ENCODE measurements at places on chromosomes 4 and X.

DNA sequence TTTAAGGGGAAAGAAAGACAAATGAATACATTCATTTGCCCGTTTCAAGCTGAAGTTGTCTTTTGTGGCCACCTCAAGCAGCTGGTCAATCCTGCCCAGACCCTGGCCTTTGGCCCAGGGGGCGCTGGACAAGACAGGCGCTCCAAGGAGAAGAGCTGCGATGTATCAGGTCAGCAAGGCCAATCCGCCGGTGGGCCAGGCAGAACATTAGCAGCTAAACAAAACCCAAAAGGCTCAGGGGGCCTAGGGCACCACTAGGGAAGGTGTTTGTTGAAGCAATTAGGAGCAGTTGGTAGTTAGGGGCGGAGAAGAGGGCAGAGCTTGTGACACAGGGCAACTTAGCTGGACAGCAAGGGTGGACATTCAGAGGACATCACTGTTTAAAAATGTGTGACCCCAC is 60.8 kb upstream of the TMEM33 start:
- no peak for DNase-seq

DNA sequence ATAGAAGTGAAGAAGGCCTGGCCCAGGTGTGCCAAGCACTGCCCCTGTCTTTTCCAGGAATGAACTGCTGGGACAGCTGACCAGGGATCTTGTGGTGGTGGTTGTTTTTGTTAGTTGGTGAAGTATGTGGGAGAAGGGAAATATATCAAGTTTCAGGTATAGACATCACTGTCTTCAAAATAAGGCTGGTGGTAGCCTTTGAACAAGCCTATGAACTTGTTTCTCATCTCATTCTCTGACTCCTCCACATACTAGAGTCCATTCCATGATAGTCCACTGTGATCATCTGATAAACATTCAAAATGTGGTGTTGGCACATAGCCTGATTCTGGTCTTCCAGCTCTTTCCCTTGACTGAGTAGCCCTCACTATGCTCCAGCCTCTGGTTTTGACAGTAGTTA is 303.7 kb downstream of the CAMK2D start:
- DNase-seq: no peak

- DNase-seq: no peak
These were observed 117.8 kb downstream of the AFF1 start for GRCh38 chr4:87052615-87053014.

DNA sequence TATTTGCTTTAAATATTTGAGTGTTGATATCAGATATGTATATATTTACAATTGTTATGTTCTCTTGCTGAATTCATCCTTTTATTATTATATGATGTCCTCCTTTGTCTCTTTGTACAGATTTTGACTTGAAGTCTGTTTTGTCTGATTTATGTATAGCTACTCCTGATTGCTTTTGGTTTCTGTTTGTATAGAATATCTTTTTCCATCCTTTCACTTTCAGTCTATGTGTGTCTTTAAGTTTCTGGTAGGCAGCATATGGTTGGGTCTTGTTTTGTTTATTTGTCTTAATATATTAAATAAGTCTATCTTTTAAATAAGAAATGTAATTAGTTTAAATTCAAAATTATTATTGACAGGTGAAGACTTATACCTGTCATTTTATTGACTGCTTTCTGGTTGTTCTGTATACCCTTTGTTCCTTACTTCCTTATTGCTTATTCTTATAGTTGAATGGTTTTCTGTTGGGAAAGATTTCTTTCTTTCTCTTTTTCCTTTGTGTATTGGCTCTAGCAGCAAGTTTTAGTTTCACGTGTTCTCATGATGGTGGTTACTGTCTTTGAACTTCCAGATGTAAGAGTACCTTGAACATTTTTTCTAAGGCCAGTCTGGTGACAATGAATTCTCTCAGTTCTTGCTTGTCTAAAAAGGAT is 31.1 kb downstream of the RAB28 start:
- DNase-seq: no peak

GRCh38 chrX:69232945-69233344 is 67.7 kb upstream of the PJA1 start:
- no peak for DNase-seq

- DNase-seq: no peak
These were observed 60.7 kb downstream of the FAM53A start for GRCh38 chr4:1623400-1623799.

DNA sequence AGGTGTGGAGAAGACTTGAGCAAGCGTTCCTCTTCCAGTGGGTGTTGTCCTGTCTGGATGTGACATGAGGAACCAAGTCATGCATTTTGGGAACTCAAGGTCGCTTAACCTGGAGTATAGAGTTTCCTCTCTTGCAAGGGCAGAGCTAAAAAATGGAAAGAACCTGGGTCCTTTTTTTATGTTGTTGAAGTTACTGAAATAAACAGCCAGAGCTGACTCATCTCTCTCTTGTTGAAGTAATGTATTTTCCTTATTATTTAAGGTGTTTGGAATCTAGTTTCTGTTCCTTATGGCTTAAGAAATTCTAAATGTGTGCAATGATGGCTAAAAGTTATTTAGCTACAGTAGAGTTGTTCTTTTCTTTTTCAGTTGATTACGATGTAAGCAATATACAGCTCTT is 314.5 kb downstream of the CAMK2D start:
- no peak for DNase-seq

- no peak for DNase-seq
These were observed 151.1 kb upstream of the FTHL17 start for GRCh38 chrX:31222946-31223345.

DNA sequence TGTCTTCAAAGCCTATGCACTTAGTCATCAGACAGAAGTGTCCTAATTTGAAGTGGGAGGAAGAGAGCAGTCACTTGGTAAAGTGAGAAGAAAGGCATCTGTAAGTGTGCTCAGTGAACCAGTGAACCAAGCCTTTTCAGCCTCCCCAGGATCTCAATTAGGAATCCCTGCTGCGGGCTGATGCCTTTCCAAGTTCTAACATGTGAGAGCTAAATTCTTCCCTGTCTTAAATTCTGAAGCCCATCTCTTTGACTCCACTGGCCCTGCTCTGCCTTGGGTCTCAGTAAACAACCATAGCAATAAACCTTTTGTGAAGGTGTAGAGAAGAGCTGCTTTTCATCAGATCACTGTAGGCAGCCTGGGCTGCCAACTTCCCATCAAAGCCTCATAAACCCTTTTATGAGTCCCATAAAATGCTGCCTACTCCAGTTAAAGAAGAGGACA is 701.2 kb upstream of the LCORL start:
- DNase-seq: no peak

GRCh38 chr4:53916431-53916889 is 147.9 kb downstream of the CHIC2 start:
- DNase-seq: no peak

GRCh38 chr4:5908876-5909427 is 16.1 kb upstream of the CRMP1 start:
- no peak for DNase-seq

DNA sequence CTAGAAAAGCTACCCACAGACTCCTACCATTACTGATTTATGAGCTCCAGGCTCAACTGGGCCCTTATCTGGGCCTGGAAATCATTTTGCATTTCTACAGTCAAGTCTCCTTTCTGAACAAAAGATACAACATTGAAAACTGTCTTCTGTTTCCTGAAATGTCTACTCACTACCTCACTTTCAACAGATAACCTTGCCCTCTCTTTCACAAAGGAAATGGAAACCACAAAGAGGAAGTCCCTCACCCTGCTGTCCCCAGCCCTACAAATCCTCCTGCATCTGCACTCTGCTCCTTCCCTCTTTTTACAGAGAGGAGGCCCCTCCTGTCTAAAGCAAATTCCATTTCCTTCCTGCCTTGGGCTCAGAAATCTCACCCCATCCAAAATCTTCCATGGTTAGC is 24.8 kb upstream of the CYBB start:
- DNase-seq: no peak

DNA sequence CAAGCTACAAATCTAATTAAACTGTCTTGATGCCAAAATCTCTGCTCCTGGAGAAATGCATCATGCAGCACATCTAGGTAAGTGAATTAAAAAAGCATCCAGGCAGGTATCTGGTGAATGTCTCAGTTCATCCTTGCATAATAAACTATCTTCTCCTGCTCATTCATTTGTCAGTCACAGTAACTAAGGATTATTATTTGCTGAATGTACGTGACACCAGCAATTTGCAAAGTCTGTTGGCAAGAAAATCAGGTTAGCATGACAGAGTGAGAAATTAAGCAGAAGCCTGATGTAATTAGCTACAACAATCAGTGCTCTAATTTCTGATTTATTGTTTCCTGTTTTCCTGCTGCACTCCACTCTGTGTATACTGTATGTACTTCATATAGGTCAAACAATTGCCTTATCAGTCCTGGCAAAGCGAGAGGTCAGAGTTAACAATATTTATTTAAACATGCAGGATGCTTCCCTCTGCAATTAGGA is 213.6 kb downstream of the FBXO8 start:
- no peak for DNase-seq

DNA sequence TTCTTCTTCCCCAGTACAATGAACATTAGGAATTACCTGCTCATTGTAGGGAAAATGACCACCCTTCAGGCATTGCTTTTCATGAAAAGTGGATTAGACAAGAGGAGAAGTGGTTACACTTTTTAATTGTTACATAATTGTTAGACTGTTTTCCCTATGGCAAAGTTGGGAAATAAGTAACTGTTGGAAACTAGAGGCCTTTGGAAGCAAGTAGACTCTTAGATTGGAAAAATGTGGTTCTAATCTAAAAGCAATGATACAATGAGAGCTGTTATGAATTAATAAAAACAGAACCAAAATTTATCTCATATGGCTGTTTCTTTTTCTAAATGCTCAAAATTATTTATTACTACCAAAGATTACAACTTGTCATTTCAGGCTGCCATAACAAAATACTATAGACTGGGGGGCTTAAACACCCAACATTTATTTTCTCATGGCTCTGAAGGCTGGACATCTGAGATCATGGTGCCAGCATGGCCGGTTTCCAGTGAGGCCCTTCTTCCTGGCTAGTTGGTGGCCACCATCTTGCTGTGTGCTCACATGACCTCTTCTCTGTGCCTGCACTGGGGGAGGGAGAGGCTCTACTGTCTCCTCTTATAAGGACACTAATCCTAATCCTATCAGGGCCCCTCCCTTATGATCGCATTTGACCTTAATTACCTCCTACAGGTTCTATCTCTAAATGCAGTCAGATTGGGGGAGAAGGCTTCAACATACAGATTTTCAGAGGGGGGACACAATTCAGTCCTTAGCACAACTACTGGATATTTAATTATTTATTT is 12.5 kb downstream of the CC2D2A start:
- DNase-seq: no peak

DNA sequence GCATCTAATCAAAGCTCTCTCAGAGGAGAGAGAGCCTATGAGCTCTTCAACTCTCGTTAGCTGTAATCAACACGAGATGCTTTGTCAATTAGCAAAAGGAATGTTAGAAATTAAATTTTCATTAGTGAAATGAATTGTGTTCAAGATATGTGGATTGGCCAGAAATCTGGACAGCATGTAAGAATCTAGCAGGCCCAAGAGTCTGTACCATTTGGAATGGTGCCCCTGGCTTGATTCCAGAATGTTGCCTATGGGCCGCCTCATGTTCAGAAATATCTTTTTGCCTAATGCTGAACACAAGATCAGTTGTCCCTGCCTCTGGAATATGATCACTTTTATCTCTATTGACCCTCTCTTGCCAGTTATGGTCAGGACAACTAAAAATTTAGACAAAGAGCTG is 88.2 kb downstream of the RBM46 start:
- no peak for DNase-seq

GRCh38 chrX:22060415-22061280 is 28.5 kb downstream of the PHEX start:
- no peak for DNase-seq

DNA sequence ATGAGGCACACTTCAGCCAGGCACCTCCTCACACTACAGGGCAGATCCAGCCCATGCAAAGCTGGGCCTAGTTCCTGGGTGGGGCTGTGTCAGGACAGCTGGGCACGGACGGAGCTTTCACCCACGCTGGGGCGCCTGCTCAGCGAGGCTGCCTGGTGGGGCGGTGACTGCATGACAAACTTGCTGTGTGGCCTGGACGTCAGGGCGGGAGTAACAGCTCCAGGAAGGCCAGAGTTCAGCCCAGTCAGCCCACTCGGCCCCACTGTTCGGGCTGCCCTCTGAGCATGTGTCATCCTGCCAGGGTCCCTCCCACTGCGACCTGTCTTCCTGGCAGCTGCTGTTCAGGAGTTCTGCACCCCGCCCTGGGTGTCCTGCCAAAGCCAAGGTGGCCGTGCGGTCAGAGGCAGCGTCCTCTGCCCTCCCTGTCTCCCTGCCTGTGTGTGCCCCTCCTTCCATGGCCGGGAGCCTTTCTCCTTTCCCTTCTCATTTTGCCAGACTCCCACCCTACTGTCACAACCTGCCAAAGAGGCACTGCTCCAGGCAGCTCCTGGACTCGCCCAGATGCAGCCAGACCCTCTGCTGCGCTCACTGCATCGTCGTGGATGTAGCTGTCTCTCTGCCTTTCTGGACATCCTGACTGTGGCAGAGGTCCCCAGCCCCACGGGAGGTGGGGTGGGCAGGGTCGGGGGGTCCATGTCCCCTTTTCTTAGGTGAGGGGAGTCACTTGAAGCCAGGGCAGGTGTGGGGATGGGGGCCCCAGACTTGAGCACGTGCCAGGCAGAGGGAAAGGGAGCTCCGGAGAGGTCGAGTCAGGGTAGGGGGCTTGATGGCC is 33.0 kb upstream of the KIAA0232 start:
- no peak for DNase-seq

- DNase-seq: no peak
These were observed 108.1 kb downstream of the RAPGEF2 start for GRCh38 chr4:159210975-159211374.

- DNase-seq: no peak
These were observed 547.7 kb upstream of the DIPK2B start for GRCh38 chrX:45748369-45748774.

DNA sequence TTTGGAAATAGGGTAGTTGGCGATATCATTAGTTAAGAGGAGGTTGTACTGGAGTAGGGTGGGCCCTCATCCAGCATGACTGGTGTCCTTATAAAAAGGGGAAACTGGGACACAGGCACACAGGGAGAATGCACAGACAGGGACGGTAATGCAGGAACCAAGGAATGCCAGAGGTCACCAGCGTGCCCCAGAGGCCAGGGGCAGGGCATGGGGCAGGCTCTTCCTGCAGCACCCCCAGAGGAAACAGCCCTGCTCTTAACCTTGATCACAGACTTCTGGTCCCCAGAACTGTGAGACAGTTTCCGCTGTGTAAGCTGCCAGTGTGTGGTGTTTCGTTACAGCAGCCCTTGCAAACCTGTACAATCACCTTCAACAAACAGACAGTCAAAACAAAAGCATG is 15.9 kb upstream of the STOX2 start:
- no peak for DNase-seq

DNA sequence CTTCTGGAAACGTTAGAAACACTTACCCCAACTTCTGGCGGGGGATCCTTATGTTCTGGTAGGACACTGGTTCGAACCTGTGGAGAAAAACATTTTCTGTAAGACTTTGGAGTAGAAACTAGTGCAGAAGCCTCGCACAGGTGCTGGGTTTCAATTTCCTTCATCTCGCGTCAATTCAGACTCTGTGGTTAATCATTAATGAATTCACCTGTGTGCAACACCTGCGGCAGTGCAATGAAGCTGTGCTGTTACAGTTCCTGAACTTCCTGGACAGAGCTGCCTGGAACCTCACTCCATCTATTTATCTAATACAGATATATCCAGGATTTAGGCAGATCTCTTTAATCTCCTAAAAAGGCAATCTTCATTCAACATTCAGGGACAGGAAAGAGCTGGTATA is 531.4 kb downstream of the INPP4B start:
- no peak for DNase-seq

Measured in GM18507 (cell line).